Cerebellar nuclear complex (tissue), 1 donor: ENCODE measurements at places on chromosomes 4 and X.

GRCh38 chrX:147738265-147738664, 173.5 kb upstream of the FMR1 start:
- DNase-seq = no peak

GRCh38 chr4:47032405-47033106, 1.2 kb downstream of the GABRB1 start:
- no peak for DNase-seq

- DNase-seq = no peak
These were observed 373 bp downstream of the ELOVL6 start for GRCh38 chr4:110198049-110198434.

GRCh38 chr4:188879598-188879997, 740.4 kb downstream of the TRIML1 start:
- no peak for DNase-seq
